ENCODE measurements at places on chromosomes 13 and 19. TPM values are rescaled to one million over a fixed set of nuclear protein-coding genes. Genes with fewer than 3 reads are reported as not detected.

LSR gene
- 0.25 TPM for total RNA-seq

PDX1 gene
- total RNA-seq: not detected

CASP14 gene
- total RNA-seq: not detected

APC2 gene
- total RNA-seq: under 0.01 TPM

GIPR gene
- total RNA-seq: not detected

ZNF304 gene
- total RNA-seq: 8.1 TPM

GALP gene
- total RNA-seq: not detected

ZNF579 gene
- 1.9 TPM for total RNA-seq

SHISA7 gene
- total RNA-seq: not detected

FCAR gene
- total RNA-seq: not detected

DNA sequence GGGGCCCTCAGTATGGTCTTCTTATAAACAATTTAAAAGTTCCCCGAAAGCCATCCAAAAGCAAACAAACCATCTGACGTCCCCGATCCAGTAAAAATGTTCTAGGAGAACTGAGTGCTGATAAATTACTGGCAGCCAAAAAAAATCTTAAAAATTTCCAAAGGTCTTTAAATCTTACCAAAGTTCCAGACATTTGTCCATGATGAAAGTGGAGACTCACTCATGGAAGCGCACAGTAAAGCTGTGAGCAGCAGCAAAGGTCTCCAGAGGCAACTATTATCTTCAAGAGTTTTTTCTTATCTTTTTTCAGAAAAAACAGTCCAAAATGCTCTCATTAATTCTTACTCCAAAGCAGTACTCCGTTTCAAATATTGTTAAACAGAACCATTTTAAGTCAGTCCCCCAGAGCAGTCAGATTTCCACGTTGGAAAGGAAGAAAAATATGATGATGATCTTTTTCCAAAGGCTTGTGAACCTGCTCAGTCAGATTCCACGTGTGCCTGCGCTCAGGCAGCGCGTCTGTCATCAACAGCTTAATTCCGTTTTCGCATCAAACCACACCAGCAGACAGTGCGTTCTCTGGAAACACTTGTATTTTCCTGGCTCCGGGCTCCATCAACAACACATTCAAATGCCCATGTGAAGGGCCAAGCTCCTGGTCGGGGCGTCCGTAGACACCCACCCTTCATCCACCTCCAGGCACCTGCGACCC, 85.4 kb downstream of the COL4A1 start:
- peak; percentile 72 for DNase-seq

DNA sequence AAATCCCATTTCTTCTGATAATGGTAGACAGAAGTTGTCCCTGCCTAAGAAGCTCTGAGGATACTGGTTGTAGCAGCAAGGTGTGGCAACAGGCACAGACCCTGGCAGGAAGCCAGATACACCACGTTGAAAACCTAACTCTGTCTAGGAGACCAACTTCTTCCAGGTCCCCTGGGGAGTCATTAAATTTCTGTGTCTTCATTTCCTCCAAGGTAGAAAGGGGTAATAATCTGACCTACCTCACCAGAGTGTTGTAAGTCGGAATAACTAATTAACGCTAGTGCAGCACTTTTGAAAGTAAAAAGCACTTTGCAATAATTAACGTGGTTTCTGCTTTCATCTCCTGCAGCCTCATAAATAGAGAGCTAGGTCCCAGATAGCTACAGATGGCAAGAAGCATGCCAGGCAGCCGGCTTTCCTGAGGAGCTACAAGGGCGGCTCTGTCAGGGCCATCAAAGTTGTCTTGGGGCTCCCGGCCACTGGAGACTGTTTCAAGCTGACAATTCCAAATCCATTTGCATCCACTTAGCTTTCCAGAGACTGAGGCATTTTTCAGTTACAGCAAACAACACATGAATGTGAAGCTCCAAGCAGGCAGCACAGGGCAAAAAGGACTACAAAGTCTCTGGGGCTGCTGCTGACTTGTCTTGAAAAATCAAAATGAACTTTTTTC, 176.2 kb downstream of the FOXO1 start:
- no peak for DNase-seq

- no peak for DNase-seq
These were observed 11.3 kb upstream of the FOSB start for GRCh38 chr19:45456500-45456815.

GRCh38 chr13:65971541-65971940, 1258.6 kb downstream of the PCDH9 start:
- no peak for DNase-seq

GRCh38 chr13:77752512-77753069, 55.1 kb downstream of the SLAIN1 start:
- no peak for DNase-seq

- no peak for DNase-seq
These were observed 1846.5 kb downstream of the OLFM4 start for GRCh38 chr13:54875111-54875510.

- DNase-seq: peak; percentile 86
These were observed 12.3 kb upstream of the ARL11 start for GRCh38 chr13:49615836-49616675.

- no peak for DNase-seq
These were observed 103.7 kb downstream of the MYO16 start for GRCh38 chr13:108733022-108733560.

DNA sequence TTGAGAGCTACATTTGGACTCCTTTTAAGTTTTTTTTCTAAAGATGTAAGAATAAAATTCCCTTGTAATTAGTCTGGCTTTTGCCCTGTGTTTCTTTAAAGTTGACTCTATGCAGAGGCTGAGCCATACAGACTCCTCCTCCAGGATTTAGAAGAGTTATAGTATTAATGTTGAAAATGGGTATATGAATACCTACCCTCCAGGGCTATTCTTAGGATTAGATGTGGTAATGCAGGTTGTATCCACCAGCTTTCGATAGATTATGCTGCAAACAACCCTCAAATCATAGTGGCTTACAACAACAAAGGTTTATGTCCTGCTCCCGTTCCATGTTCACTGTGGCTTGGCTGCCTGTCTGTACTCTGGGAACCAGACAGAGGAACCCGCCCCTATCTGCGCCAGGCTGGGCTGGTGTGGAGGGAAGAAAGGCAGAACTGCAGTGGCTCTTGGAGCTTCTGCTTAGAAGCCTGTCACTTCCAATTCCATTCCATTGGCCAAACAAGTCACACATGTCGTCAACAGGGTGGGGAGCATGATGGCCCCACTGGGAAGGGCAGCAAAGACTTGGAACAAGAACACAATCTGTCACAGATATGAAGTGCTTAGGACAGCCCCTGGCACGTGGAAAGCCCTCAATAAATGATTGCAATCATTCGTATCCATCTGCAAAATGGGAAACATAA, 290.8 kb downstream of the FOXO1 start:
- DNase-seq: no peak

DNA sequence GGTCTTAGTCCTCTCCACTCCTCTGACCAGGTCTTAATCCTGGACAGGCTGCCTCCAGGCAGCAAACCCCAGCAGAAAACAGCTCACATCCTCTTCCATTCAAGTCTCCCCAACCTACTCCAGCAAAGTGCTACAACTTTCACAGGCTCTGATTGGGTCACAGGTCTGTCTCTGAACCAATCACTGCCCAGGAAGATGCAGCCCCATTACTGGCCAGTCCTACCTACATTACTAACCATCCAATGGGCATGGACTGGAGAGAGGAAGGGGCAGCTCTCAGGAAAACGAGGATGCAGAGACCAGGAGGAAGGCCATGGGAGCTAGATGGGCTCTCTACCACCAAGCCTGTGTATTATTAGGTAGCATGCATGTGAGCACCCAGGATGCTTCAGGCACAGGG, 12.2 kb downstream of the MED26 start:
- no peak for DNase-seq

DNA sequence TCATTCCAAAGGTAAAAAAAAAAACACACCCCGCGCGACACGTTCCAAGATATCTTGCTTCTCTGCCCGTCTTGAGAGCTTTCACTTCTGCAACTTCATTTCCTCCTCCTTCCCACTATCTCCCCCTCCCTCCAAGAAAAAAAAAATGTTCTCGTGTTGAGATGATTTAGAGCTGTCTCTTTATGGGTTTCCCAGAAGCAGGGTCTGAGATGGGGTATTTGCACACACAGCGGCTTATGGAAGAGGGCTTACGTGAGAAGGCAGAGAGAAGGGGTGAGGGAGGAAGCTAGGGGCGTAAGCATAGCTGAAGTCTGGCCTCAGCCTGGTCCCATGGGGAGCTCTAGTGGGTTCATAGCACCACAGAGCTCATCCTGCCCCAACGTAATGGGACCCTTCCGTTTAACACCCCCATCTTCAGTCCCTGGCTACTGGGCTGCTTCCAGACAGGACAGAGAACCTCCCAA, 31.3 kb upstream of the USE1 start:
- no peak for DNase-seq

DNA sequence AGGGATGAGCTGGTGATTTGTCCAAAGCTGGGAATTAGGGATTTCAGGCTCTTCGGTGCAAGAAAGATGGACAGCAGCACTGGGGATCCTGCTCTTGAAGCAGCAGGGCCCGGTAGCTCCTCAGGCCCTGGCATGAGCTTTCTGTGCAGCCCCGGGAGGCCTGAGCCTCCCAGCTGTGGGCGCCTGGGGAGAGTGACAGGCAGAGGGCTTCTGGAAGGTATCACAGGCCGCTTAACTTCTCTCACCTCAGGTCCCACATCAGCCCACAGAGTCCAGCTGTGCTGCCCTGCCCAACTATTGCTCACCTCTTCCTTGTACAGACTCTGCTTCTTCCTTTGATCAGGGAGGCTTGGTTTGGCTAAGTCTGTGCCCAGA, 14.6 kb upstream of the ZNF536 start:
- no peak for DNase-seq

- DNase-seq: peak; percentile 44
These were observed at the start of gene SYDE1 for GRCh38 chr19:15107061-15108010. Gene SYDE1 (plus strand): TSS chr19:15107401. CDS start chr19:15107434, 33 bp downstream.

- DNase-seq: no peak
These were observed 700 bp downstream of the PRR36 start for GRCh38 chr19:7873304-7874075.

GRCh38 chr13:110890279-110891165, 24.3 kb downstream of the ANKRD10 start:
- DNase-seq: no peak

GRCh38 chr13:45768656-45769479, 66.7 kb downstream of the CBY2 start:
- peak; percentile 6 for DNase-seq

GRCh38 chr13:40520916-40521315, 145.5 kb downstream of the FOXO1 start:
- no peak for DNase-seq

DNA sequence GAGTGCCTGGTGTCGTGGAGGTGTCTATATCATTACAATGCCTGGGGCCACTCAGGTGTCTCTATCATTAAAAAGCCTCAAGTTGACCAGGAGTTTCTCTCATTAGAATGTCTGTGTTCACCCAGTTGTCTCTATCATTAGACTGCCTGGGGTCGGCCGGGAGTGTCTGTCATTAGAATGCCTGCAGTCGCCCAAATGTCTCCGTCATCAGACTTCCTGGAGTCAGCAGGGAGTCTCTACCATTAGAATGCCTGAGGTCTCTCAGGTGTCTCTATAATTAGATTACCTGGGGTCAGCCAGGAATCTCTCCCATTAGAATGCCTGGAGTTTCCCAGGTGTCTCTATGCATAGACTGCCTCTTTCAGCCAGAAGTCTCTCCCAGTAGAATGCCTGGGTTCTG, 1477.6 kb downstream of the UQCRFS1 start:
- DNase-seq: no peak

DNA sequence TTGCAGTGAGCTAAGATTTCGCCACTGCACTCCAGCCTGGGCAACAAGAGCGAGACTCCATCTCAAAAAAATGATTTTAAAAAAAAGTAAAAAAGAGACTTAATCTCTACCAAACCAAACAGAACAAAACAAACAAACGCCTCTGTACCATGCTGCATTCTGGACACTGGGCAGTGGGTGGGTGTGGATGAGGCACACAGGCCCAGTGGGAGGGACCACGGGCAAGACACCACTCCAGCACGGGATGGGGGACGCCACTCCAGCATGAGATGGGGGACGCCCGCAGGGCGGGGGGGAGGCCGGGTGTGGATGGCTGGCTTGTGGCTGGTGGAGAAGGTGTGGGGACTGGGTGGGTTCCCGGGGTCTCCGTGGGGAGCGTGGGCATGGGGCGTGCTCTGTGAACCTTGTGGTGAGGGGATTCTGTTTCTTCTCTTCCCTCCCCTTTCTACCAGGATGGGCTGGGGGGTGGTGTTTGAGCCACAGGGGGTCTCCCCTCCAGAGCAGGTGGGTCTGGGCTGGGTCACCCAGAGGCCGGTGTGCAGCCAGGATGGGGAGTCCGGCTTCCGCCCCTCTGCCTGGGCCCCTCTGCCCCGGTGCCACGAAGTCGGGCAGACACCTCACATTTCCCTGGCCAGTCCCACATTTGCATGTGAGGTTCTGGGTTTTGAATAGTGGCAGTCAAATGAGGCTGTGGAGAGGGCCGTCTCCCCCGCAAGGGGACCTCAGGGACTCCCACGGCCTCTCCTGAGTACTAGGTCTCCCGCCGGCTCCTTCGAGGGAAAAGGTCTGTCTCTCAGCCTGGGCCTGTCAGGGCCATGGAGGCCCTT, 23.9 kb upstream of the MATK start:
- no peak for DNase-seq

GRCh38 chr13:45225370-45225769, 24.5 kb upstream of the KCTD4 start:
- DNase-seq: no peak

GRCh38 chr13:94550062-94550738, 45.8 kb downstream of the TGDS start:
- DNase-seq: peak; percentile 0

GRCh38 chr13:46641274-46642081, 88.5 kb downstream of the LRCH1 start:
- peak; percentile 97 for DNase-seq

DNA sequence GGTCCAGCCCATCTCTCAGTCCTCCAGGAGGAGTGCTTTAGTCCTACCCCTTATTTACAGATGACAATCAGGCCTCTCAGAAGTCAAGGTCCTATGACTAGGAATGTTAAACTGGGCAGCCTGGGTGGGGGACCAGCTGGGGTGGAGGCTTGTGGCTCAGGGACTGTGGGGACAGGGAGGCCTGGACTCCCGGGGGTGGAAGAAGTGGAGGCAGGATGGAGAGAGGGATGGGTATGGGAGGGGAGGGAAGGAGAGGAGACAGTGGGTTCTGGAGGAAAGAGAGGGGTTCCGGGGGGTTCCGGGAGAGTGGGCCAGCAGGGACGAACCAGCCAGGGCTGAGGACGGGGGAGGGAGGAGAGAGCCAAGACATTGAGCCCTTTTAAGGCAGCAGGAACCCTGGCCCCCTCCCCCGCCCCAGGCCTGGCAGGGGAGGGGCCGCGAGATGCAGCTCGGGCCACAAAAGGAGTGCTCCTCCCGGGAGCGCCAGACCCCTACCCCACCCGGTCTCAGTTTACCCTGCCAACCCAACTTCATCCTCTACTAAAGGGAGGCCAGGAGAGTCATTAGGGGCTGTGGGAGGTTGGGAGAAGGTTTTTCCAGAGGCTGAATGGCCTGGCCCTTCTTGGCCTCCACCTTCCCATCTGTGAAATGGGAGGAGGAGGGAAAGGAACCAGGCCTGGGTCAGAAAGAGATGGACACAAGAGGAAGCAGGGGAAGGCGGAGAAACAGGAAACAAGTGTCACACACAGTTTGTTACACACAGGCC, 1.7 kb downstream of the DMPK start:
- DNase-seq: no peak

Data from dermis microvascular lymphatic vessel endothelial cell (primary cell).